Hepatocyte (in vitro differentiated cells): ENCODE measurements at places on chromosomes 2 and 18. TPM values are rescaled to one million over a fixed set of nuclear protein-coding genes. Genes with fewer than 3 reads are reported as not detected.
A peak's percentile ranks its signal among the peaks of the same experiment; 100 is the strongest.

THAP4 gene
- 33.5 and 43.2 TPM in 2 replicates for total RNA-seq

DNA sequence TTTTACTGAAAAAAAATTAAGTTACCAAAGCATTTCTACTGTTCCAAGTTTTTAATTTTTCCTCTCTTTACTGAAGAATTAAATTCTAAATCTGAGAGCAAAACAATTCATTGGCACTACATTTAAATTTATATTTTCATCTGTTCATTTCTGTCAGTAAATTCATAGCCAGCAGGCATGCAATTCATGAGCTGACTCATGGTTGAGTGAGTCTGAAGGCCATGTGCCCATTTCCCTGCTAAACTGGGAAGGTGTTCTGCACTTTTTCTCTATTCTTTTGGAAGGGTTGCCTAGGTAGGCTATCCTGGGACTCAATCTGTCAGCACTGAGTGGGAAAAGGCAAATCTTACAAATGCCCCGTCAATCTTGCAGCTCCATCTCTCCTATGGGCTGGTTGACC is 88.7 kb downstream of the KLHL14 start:
- no peaks in the 10 kb centered on the region for H3K36me3 ChIP-seq
- DNase-seq: no peak
- peaks cover 4% of the 10 kb centered on the region for H3K27me3 ChIP-seq
- no peak overlapping the region for H3K4me3 ChIP-seq
- no peak overlapping the region for H3K27ac ChIP-seq
- no peaks in the 10 kb centered on the region for H3K4me1 ChIP-seq

DNA sequence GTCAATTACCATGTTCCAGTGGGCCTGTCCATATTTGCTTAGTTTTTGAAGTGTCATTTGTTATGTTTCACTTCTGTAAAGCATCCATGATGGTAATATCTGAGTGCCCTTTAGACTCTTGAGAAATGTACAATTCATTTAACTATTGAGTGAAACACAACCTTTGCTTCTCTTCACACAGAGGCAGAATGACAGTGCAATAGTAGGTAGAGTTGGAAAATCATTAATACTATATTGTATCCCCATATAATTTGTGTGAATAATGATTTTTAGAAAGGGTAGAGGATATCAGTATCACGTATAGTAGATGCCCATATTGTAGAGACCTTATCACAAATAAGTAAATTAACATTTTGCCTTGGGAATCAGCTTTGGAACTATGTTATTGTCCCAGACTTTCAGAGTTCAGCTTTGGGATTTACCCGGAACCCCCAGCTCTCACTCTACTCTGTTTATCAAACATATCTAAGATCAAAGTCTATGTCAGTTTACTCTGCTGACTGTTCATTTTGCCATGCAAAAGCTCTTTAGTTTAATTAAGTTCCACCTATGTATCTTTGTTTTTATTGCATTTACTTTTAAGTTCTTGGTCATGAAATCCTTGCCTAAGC is 172.7 kb upstream of the NOL4 start:
- H3K4me3 ChIP-seq: no peak overlapping the region
- no peaks in the 10 kb centered on the region for H3K4me1 ChIP-seq
- DNase-seq: peak; percentile 16
- H3K27me3 ChIP-seq: no peaks in the 10 kb centered on the region
- peak overlapping the region; percentile 65 for H3K27ac ChIP-seq

- H3K27ac ChIP-seq: no peak overlapping the region
- H3K4me1 ChIP-seq: peaks cover 9% of the 10 kb centered on the region
- H3K4me3 ChIP-seq: no peak overlapping the region
These were observed 167.5 kb downstream of the BCL2 start for GRCh38 chr18:63152096-63152495.

EVX2 gene
- 3.5 and 3.7 TPM in 2 replicates for total RNA-seq

GRCh38 chr18:2557536-2557935 is 13.8 kb downstream of the METTL4 start:
- no peak for DNase-seq
- no peaks in the 10 kb centered on the region for H3K27me3 ChIP-seq
- H3K27ac ChIP-seq: no peak overlapping the region
- no peaks in the 10 kb centered on the region for H3K4me1 ChIP-seq

GRCh38 chr18:10127729-10128128 is 213.9 kb downstream of the VAPA start:
- H3K27ac ChIP-seq: no peak overlapping the region
- H3K4me1 ChIP-seq: peaks cover 18% of the 10 kb centered on the region
- H3K4me3 ChIP-seq: no peak overlapping the region
- H3K27me3 ChIP-seq: no peaks in the 10 kb centered on the region
- H3K36me3 ChIP-seq: no peaks in the 10 kb centered on the region

GRCh38 chr2:104344985-104345384 is 508.9 kb upstream of the POU3F3 start:
- no peak overlapping the region for H3K4me3 ChIP-seq
- no peaks in the 10 kb centered on the region for H3K36me3 ChIP-seq
- H3K27ac ChIP-seq: no peak overlapping the region
- no peak for DNase-seq
- H3K27me3 ChIP-seq: no peaks in the 10 kb centered on the region

- H3K4me3 ChIP-seq: no peak overlapping the region
- DNase-seq: no peak
- no peaks in the 10 kb centered on the region for H3K27me3 ChIP-seq
These were observed 747.1 kb downstream of the GALR1 start for GRCh38 chr18:77996737-77997136.

- no peaks in the 10 kb centered on the region for H3K36me3 ChIP-seq
- no peaks in the 10 kb centered on the region for H3K4me1 ChIP-seq
- no peak for DNase-seq
- H3K4me3 ChIP-seq: no peak overlapping the region
- no peaks in the 10 kb centered on the region for H3K27me3 ChIP-seq
These were observed 61.7 kb downstream of the ZAP70 start for GRCh38 chr2:97775074-97775473.

- H3K27me3 ChIP-seq: no peaks in the 10 kb centered on the region
- H3K4me1 ChIP-seq: no peaks in the 10 kb centered on the region
- no peak overlapping the region for H3K27ac ChIP-seq
- DNase-seq: no peak
These were observed 19.9 kb upstream of the SPRED2 start for GRCh38 chr2:65452150-65452895.

- no peak overlapping the region for H3K27ac ChIP-seq
- DNase-seq: no peak
- H3K27me3 ChIP-seq: no peaks in the 10 kb centered on the region
- H3K4me3 ChIP-seq: no peak overlapping the region
These were observed 50.5 kb downstream of the TMEM18 start for GRCh38 chr2:626491-627339.

GRCh38 chr2:1487758-1488157 is 74.5 kb downstream of the TPO start:
- H3K36me3 ChIP-seq: no peaks in the 10 kb centered on the region
- H3K27me3 ChIP-seq: no peaks in the 10 kb centered on the region
- no peaks in the 10 kb centered on the region for H3K4me1 ChIP-seq
- H3K27ac ChIP-seq: no peak overlapping the region

DNA sequence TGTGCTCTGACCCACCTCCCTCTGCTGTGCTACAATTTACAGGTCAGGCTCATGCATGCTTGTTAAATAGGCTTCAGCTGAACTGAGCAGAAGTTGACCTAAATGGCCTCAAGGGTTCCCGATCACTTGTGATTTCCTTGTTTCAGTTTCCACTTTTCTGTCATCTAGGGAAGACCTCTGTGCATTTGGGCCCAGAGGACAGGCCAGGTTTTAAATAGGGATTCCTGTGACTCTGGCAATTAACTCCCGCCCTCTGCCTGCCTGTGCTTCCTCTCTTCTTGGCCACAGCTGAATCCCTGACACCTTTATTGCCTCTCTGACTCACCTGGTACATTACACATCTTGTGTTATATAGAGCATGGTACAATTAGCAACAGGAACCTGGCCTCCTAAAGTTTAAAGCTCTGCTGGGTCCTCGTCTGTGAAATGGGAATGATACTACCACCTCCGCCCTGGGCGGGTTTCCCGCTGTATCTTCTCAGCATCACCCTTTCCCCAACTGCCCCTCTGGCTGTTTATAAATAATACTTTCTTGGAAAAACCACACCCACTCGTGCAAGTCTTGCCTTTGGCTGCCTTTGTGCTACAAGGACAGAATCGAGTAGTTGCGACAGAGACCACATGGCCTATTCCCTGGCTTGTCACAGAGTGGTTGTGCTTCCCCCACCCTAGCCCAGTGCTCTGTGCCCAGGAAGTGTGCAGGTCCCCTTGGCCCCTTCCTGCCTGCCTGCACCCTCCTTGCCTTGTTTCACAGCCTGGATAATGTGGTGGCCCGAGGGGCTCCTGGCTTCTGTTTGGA is 7.9 kb downstream of the CABLES1 start:
- peak overlapping the region; percentile 91 for H3K27ac ChIP-seq
- H3K36me3 ChIP-seq: no peaks in the 10 kb centered on the region
- DNase-seq: peak; percentile 70
- H3K4me3 ChIP-seq: no peak overlapping the region
- H3K27me3 ChIP-seq: no peaks in the 10 kb centered on the region

DNA sequence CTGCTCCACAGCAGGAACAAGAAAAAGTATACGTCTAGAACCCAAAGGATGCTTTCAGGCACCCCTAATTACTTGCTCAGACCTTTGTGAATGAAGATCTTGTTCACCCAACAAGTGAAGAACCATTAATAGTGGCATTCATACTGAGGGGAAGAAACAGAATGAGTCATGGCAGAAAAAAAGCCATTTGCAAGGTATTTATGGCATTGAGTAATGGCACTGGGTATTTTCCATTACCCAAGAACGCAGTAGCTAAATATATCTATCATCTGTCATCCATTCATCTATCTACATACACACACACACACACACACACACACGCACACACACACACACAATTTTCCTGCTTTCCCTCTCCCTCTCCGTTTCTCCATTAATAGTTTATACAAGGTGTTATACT is 56.4 kb upstream of the XIRP2 start:
- no peaks in the 10 kb centered on the region for H3K27me3 ChIP-seq
- H3K4me3 ChIP-seq: no peak overlapping the region
- no peaks in the 10 kb centered on the region for H3K4me1 ChIP-seq

DNA sequence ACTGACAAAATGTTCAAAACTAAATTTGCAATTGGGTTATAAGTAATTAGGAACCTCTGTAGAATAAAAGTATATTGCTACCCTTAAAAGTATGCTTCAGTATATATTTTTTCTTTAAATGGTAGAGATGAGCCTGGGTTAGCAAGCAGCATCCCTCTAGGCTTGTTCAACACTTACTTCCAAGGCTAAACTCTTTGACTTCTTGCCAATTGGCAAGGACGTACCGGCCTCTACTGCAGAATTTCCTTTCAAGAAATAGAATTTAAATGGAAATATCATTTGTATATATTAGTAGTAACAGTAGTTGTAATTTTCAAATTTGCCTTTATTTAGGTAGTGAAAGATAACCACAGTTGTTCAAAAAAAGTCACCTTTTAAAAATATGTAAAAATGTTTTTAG is 105.1 kb upstream of the SLC38A11 start:
- H3K27ac ChIP-seq: no peak overlapping the region
- no peak for DNase-seq
- H3K4me3 ChIP-seq: no peak overlapping the region
- peaks cover 7% of the 10 kb centered on the region for H3K4me1 ChIP-seq
- H3K36me3 ChIP-seq: no peaks in the 10 kb centered on the region

ZSWIM2 gene
- 0.07 TPM in 1 of 2 replicates, not detected in the other for total RNA-seq

DNA sequence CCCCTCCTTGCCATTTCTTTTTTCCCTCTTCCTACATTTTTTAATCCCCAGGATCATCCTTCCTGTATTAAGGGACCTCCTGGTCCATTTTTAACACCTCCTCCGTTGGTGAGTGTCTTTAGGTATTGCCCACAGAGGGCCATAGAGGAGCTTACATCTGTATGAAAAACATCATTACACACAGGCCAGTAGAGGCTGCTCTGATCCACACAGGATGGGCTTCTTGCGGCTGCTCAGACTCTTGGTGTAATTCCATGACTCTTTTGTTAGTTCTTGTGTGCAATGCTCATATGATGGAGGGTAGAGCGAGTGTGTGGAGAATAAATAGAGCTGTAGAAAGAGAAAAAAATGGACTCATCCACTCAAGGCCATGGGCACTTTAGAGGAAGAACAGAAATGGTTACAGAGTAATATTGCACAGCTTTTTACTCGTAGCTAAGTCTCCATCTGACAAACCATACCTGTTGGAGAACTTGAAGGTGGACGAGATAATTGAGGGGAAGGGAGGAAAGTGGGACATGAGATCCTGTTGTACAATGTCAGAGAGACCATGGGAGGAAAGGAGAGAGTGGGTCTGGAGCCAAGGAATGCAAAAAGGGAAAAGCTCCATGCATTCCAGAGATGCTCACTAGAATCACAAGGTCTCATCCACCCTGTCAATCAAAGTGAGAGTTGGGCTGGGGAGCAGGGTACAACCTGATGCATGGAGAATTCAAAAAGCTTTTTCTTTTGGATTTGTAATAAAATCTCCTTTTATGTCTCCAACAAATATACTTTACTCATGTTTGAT is 129.7 kb upstream of the TNP1 start:
- DNase-seq: no peak
- no peak overlapping the region for H3K4me3 ChIP-seq
- no peak overlapping the region for H3K27ac ChIP-seq
- no peaks in the 10 kb centered on the region for H3K36me3 ChIP-seq

- H3K4me3 ChIP-seq: no peak overlapping the region
- H3K36me3 ChIP-seq: no peaks in the 10 kb centered on the region
- no peaks in the 10 kb centered on the region for H3K4me1 ChIP-seq
- no peaks in the 10 kb centered on the region for H3K27me3 ChIP-seq
- peak; percentile 29 for DNase-seq
- H3K27ac ChIP-seq: no peak overlapping the region
These were observed 467.2 kb downstream of the LRRTM4 start for GRCh38 chr2:77054938-77055337.

DNA sequence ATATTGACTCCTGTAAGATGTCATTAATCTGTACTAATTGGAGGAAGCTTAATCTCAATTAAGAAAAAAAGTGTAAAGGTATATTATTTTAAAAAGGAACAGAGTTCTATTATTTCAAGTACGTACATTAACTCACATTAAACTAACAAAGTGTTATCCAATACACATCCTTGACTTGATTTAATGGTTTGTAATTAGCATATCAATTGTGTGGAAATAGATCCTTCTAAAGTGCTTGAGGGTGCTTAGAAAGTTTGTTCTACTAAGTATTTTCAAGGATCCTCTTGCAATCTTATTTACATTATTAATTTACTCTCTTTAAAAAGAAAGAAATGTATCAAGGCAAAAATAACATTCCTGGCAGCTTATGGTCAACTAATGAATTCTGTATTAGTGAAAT is 720.3 kb downstream of the KCNJ3 start:
- H3K36me3 ChIP-seq: no peaks in the 10 kb centered on the region
- H3K4me3 ChIP-seq: no peak overlapping the region
- no peak for DNase-seq
- no peaks in the 10 kb centered on the region for H3K27me3 ChIP-seq
- no peak overlapping the region for H3K27ac ChIP-seq
- H3K4me1 ChIP-seq: no peaks in the 10 kb centered on the region

- no peak overlapping the region for H3K4me3 ChIP-seq
- no peaks in the 10 kb centered on the region for H3K36me3 ChIP-seq
- no peak overlapping the region for H3K27ac ChIP-seq
- DNase-seq: no peak
- H3K4me1 ChIP-seq: no peaks in the 10 kb centered on the region
These were observed 516.7 kb downstream of the LRRTM4 start for GRCh38 chr2:77005522-77005921.

- H3K27ac ChIP-seq: no peak overlapping the region
- no peak for DNase-seq
- no peak overlapping the region for H3K4me3 ChIP-seq
- H3K4me1 ChIP-seq: no peaks in the 10 kb centered on the region
- no peaks in the 10 kb centered on the region for H3K36me3 ChIP-seq
These were observed 30.7 kb downstream of the METTL8 start for GRCh38 chr2:171402906-171403580.
